ENCODE measurements at places on chromosomes 11 and 22.

- no peak for DNase-seq
Observed at GRCh38 chr22:19757140-19757984, 3.2 kb upstream of the TBX1 start.

DNA sequence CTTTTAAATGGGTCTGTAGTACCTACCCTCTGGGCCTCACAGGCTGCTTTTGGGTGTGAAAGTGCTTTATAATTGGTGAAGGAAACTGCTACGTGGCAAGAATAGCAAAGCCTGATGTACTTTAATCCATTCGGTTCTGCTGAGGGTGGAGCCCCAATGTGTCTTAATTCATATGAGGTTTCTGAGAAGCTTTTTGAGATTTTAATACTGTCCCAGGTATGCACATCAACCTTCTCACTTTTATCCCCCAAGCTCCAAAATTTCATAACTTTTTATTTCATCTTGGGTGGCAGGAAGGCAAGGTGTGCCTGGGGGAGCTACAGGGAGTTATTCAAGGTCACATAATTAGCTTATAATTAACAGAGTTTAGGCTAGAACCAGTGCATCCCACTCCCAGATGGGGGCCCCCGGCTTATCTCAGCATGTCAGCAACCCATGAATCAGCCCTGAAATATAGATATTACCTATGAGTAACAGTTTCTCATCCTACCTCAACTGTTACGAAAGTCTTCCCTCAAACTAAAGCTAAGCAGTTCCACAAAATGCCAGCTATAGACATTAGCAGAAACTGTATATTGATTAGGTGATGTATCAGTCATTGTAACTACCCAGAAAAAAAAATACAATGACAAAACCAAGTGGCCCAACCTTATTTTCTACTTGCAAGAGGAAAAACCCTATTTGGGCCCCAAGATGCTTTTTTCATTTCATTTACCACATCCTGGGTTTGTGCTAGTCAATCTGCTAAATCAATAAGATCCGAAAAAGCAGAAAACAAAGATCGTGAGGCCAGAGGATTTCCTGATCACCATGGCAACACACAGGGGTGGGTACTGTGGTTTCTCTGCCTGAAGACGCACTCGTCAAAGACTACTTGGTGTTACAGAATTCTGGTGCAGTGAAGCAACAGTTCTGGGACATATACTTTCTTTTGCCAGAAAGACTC lies 26.7 kb downstream of the CD44 start:
- peak; percentile 73 for DNase-seq

GRCh38 chr11:129317571-129317970 lies 58.1 kb upstream of the BARX2 start:
- no peak for DNase-seq

GRCh38 chr11:126430581-126431335 lies 75.3 kb downstream of the ST3GAL4 start:
- no peak for DNase-seq

DNA sequence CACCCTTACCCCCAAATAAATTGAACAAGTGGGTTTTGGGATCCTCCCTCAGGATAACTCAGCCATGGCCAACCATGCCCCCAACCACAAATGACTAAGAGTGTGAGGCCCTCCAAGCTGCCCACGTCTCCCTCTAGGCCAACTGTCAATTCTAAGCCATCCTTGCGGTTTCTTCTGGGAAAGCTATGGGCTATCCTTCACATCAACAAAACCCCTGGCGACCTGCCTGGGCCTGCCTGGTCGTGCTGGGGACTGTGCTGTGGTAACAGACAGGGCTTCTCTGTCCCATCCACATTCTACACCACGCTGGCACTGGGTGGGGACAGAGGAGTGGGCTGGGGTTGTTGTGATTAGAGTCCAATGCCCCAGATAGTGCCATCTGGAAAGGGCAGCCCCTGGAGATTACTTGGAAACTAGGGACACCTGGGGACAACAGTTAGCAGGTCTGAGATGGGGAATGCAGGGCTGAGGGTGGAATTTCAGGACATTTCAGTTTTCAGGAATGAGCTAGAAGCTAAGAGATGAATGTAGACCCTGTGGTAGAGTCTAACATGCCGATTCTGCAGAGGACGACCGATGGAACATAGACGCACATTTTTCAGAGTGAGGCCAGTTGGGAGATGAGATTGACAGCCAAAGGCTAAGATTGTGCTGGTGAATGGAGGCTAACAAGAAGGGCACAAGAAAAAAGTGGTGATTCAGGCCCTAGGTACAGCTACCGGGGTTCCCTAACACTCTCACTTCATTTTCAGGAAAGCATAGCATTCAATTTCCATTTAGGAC lies 131.9 kb downstream of the RASSF10 start:
- DNase-seq = no peak

- no peak for DNase-seq
Observed at GRCh38 chr11:83778596-83778995, 492.4 kb upstream of the CCDC90B start.

GRCh38 chr11:118641397-118642019 lies 34.1 kb downstream of the PHLDB1 start:
- DNase-seq = no peak

DNA sequence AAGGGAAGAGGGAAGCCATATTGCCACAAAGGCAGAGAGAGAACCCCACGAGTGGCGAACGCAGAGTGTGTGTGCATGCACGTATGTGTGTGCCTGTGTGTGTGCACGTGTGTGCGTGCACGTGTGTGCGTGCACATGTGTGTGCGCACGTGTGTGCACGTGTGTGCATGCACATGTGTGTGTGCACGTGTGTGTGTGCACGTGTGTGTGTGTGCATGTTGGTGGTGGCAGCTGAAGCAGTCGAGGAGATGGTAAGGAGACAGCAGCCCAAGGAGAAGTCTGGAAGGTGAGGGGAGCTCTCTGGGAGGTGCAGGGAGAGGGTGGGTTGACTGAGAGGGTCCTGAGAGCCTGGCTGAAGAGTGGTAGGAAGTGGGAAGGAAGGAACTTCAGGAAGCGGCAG lies 94.1 kb upstream of the NECTIN1 start:
- no peak for DNase-seq

DNA sequence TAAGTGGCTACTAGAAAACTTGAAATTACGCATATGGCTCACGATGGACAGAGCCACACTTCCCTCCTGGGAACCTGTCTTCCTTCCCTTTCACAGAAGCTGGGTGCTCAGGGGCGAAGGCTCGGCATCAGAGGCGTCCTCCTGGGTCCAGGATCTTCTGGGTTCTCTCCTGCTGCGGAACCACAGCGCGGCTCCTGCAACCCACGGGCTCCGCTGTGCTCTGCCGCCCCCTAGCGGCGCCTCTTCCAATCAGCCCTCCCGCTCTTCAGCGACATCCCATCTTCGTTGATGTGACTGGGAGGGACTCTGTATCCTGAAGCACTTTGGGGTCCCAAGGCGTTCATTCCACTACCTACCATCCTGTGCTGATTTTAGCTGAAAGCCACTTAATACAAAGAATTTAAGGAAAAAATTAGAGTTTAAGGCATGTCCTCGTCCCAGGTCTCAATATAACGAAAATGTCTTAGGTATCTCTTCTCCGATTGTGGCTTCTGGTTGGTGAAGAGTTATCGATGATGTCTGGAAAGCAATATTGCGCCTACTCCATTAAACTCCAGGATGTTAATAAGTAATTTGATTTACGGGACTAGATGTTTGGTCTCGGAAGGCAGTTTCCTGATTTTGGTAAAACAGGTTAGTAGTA lies 14.8 kb upstream of the RPS3 start:
- DNase-seq = peak; percentile 32

DNA sequence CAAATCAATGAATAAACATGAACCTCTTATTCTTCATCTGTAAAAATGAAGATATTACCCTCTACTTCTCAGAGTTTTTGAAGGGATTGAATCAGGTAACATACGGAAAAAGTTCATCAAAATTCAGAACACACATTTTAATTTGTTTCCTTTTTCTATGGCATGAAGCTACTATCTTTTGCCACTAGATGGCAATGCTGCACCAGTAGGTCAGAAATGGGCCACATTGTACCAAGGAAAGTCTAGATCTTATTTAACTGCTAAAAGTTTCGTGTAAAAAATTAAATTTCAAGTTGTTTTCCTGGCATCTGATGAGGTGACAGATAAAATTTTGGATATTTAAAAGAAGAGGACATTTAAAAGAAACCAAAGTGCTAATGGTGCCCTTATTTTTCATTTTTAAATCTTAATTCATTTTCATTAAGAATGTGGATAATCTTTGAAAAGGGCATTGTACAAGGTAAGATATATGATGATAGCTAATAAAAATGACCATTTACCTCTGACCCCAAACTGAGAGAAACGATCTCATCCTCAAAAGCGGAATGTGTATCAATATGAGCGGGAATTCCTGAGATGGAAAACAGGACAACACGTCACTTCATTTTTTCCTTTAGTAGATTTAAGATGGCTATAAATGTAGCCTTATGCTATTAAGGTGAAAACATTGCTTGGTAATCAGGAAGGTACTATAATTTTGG lies 16.1 kb downstream of the ALKBH8 start:
- no peak for DNase-seq

- no peak for DNase-seq
Observed at GRCh38 chr11:64556044-64556720, 34.8 kb upstream of the SLC22A12 start.

All from fibroblast of the conjunctiva (primary cell).